Activated naive CD8-positive, alpha-beta T cell treated with anti-CD3 and anti-CD28 coated beads for 36 hours (primary cell): ENCODE measurements at places on chromosomes 4 and X.

DNA sequence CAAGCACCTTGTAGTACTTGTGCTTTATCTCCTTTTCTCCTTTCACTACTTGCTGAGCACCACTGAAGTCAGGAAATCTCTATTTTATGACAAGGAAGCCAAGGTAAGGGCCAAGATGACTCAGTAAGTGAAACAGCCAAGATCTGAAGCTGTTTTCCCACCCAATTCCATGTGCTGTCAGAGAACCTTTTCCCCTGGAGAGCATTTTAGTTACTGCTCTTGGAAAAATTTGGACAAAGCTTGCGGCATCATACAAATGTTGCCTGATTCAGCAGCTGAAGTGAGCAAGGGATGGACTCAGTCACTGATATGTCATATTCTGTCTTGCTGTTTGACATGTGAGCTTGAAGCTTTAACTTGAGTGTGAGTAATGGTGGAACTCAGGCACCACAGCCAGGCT is 391.4 kb downstream of the RAB28 start:
- no peak for DNase-seq

GRCh38 chrX:39936886-39937770 is 160.6 kb downstream of the BCOR start:
- peak; percentile 15 for DNase-seq

DNA sequence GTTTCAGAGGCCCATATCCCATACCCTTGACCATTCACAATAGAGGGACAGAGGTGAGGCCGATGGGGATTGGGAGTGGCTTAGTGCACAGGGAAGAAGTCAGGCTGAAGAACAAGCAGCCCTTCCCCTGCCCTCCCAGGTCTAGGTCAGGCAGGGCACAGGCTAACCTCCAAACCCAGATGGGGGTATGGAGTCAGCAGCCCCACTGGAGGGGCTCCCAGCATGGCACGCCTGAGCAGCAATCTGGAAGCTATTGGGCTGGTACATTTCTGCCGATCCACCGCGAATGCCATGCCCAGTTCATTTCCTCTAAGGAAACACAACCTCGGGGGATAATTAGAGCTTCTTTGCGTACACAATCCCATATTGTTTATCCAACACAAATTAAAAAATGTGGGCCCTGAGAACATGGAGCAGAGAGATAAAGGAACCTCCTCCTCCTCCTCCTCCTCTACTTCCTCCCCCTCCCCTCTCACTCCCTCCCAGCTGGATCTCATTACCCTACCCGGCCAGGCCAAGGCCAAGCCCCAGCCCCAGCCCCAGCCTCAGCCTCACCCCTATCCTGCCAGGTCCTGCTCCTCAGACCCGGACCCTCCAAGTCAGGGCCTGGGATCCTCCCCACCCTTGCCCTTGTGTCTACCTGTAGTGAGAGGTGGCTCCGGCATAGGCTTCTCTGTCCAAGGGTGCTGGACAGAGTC is 83.0 kb downstream of the PJA1 start:
- DNase-seq = no peak

DNA sequence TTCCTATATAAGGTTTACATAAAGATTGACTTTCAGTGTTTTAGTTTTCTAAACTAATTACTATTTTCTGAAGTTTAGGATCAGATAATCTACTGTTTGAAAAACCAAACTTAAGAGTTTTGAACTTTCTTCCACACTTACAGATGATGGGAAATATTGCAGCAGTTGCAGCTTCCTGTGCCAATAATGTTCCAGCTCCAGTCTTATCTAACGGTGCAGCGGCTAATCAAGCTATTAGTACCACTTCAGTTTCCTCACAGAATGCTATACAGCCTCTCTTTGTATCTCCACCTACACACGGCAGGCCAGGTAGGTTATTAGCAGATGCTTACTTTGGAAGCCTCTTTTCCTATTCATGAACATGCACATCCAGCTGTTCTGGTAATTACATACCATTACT is 55.6 kb downstream of the ALG13 start:
- DNase-seq = no peak

DNA sequence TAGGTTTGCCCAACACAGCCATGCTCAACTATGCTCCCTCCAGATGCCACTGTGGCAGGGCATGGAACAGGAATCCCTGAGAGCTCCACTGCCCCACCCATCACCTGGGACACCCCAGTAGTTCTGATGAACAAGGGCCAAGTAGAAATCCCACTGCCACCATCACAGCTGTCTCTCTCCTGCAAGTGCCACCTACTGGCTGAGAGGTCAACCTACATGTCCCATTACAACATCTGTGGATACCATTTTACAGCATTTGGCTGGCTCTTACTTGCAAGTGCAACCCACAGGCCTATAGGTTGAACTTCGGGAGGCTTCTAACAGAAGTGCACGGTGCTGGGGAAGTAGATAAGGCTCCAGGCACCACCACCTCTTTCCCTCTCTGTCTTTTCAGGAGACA is 142.5 kb downstream of the CXXC4 start:
- no peak for DNase-seq

DNA sequence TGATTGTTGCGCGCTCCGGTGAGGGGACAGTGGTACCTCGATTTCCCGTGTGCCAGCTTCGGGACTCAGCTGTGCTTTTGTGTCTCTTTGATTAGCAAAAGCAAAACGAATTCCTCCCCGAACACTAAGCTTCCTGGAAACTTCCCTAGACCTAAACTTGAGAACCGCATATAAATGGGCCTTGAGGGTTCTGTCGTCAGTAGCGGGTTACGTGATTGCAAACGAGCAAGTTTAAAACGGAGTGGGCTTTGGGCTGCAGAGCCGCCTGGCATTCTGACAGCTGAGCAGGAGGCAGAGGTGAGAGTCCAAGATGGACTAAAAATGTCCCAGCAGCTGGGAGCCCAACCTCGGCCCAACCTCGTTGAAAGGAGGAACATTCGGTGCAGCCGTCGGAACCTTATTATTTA is 1.2 kb upstream of the TAPT1 start:
- DNase-seq = no peak

DNA sequence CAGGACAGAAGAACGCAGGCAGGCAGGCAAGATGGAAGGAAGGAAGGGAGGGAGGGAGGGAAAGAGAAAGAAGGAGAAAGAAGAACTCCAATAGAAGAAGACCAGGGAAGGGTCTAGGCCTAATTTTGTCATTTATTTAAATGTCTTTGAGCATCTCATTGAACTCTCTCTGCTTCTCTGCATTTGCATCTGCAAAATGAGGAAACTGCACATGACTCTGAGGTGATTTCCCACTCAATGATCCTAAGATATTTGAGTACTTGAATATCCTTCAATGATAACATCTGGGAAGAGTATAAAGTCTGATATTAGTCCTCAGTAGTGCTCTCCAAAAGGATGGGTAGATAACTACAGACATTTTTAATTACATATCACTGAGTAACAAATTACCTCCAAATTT is 33.1 kb upstream of the RBPJ start:
- no peak for DNase-seq

DNA sequence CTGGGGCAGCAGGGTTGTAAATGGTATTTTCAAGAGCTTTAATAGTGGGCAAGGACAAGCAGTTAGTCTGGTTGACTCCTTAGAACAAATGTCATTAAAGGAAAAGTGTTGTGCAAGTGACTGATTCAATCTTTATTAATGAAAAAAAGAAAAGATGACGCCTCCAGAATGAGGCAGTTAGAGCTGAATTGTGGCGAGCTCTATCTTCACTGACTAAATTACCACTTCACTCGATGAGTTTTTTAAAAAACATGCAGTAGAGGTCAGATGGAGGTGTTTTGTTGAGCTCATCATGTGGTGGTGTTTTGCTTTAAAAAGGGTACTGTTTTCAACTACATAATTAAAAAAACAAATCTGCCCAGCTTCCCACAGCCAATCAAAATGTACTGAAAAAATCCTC is 28.1 kb upstream of the TENM3 start:
- no peak for DNase-seq

- no peak for DNase-seq
Measured at GRCh38 chr4:110449947-110450346, 26.0 kb upstream of the ENPEP start.

DNA sequence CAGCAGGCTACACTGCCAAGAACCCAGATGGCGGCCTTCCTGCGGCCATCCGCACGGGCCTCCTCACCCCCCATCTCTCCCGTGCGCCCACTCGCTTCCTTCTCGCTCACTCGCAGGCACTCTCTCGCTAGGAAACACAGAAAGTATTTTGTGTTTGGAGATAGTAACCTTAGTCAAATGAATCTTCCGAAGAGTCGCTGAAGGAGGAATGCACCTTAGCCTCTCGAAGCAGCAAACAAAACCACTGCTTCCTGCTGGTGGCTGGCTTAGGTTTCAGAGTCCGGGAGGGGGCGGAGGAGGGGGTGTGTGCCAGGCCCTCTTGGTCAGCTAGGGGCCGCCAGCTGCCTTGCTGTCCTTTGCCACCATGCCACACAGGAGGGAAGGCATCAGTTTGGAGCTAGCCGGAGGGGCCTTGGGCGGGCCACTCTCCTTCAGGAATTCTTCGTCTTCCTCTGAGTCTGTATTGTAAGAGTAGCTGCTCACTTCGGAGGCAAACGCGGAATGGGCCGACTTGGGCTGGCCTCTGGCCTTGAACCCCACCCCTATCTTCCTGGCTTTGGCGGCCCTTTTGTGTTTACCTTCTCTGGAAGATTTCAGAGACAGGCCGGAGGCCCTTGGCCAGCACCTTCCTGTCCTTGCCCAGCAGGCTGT is 73.2 kb upstream of the UCP1 start:
- no peak for DNase-seq

- no peak for DNase-seq
Measured at GRCh38 chr4:185033950-185034349, 15.7 kb downstream of the HELT start.

DNA sequence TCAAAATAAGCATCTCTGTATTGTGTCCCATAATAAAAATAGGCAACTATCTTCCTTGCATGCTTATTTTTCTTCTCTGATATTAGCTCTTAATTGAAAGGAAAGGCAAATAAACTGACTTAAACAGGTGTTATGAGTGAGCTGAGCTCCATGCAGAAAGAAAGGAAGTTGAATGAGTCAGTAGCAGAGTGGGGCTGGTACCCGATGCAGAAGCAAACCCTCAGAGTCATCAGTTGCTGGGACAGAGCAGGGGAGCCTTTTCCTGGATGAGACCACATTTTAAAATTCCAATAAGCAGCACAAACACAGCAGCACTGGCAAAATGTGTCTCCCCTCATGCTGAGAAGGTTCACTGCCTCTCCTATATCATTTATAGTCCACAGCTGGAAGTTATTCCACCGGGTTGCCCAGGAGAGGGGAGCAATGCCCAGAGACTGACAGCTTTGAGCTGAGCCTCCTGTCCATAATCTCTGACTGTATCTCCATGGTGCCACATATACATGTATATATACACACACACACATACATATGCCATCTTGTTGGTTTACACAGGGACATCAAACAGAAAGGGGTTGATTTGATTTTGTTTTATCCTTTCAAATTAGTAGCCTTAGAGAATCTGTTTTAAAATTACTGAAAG is 274.3 kb upstream of the PPARGC1A start:
- no peak for DNase-seq

DNA sequence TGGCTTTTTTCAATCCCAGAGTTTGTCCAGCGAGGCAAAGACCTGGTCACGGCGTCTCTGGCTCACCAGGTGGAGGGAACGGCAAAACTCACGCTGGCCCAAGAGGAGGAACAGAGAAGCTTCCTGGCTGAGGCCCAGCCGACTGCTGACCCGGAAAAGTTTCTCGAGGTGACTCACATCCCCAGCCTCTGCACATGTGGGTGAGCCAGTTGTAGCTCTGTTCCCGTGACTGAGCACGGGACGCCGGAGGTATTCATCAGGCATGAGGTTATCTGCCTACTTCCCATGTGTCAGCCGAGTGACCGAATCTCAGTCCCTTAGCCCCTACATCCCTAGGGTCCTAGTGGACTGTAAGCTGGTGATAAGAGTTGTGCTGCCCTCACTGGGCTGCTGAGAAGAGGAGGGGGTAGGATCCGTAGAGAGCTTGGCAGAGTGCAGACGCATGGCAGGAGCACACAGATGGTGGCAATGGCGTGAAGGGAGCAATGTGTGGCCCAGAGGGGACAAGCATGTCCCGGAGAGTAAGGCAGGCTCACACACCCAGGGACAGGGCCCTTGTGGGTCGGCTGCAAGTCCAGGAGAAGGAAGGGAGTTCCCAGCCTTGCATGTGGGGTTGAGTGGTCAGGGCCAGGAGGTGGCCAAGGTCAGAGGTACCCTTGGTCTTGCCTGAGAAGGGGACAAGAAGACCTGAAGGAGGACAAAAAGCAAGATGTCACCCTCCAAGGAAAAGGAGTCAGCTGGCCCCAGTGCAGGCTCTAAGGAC is 42.9 kb downstream of the EVC start:
- no peak for DNase-seq

DNA sequence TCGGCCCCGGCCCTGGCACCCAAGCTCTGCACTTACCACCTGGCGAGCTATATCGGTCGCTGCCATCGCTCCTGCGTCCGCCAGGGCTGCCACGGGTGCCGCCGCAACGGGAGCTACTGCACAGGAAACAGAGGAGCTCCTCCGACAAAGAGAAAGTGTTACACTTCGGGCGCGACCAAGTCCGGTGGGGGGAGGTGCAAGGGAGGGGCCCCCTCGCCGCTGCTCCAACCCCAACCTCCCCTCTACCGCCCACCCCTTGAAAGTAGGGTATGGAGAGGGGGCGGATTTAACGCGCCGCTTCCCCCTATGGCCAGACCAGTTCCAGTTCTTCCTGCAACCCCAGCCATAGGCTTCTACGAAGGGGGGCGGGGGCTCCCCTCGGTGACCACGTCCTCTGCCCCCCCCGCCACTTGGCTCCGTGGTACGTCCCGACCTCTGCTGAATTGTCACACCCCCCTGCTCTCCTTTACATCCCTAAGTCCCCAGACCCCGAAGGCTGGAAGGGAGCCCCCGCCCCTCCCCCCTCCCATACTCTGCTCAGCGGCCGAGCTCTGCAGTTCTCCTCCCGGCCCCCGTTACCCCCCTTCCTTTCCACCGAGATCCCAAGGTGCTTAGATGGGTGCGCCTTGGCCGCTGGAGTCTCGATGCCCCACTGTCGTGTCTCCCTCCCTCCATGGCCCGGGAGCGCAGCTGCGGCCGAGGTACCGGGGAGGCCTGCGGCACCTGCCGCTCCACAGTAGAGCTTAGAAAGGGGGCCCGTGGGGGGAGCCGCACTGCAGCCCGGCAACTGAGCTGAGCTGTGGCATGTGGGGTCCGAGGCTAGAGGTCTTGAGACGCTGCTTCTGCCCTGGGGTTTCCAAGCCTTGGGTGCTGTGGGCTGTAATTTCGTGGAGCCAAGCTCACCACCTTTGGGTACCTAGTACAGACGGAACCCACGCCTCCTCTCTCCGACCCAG is at the start of gene SEPTIN6:
SEPTIN6 (minus strand) TSS at position 129 of the 956 bp plus-strand sequence; CDS start at position 66, 63 bp downstream.
- DNase-seq = peak; percentile 86

GRCh38 chr4:180363815-180364214 is 1879.4 kb upstream of the TENM3 start:
- no peak for DNase-seq

DNA sequence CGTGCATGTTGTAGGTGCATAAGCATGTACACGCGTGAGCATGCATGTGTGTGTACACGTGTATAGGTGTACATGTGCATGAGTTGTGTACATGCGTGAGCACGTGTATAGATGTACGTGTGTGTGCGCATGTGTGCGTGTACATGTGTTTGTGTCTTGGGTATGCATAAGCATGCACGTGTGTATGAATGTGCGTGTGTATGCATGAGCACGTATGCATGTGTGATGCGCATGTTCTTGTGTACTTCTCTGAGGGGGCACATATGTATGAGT is 9.0 kb downstream of the NAT8L start:
- DNase-seq = no peak
